ENCODE measurements at places on chromosomes 3 and 15. TPM values are rescaled to one million over a fixed set of nuclear protein-coding genes. Genes with fewer than 3 reads are reported as not detected.

SECISBP2L gene
- 34.8 TPM for total RNA-seq

CCDC39 gene
- not detected for total RNA-seq

SAMD7 gene
- total RNA-seq = not detected

NRROS gene
- 16.2 TPM for total RNA-seq

XIRP1 gene
- not detected for total RNA-seq

TIMP4 gene
- total RNA-seq = not detected

NAALADL2 gene
- total RNA-seq = not detected

- DNase-seq = no peak
Observed at GRCh38 chr15:52326756-52327155, 31.2 kb upstream of the MYO5C start.

GRCh38 chr3:139288266-139288821 lies 55.5 kb upstream of the MRPS22 start:
- no peak for DNase-seq

- peak; percentile 36 for DNase-seq
Observed at GRCh38 chr3:158659454-158660237, 12.8 kb downstream of the LXN start.

DNA sequence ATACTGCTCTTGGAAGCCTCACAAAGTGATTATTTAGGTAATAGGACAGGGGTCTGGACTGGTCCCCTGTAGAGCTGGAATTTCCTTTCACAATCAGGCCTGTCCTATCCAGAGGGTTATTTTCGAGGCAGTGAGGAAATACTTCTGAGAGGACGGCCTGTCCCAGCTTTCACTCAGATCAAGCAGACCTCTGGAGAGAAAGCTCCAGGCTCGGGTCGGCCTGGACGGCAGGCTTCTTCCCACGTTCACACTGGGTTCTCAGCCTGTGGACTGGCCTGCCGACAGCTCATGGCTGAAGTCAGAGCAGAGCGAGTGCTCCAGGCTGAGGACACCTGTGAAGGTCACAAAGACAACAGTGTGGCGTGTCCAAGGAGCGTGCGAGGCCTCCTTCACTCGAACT lies 405.3 kb downstream of the VPS13C start:
- DNase-seq = no peak

GRCh38 chr3:172868582-172869200 lies 118.2 kb downstream of the ECT2 start:
- DNase-seq = no peak

GRCh38 chr3:182973047-182973446 lies 7.3 kb downstream of the DCUN1D1 start:
- DNase-seq = no peak

DNA sequence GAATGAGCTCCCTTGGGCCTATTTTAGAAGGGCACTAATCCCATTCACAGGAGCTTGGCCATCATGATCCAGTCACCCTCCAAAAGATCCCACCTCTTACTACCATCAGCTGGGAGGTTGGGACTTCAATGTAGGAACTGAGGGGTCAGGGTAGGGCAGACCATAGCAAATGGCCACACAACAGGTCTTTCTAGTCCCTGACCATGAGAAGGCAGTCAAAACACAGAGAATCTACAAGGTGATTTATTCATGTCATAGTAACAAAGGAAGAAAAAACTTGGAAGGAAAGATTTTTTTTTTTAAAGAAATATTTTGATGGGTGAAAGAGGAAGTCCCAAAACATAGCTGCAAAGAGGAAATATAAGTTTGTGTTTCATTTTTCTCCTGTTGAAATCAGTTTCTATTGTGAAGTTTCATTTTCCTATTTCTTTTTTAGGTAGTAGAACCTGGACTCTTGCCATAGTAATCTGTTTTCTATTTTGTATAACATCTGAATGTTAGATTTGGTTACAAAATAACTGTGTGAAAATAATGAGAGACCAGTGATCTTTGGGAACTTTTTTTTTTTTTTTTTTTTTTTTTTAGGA lies 23.5 kb upstream of the TNFSF10 start:
- DNase-seq = no peak

GRCh38 chr3:159787178-159787574 lies 201.5 kb upstream of the IL12A start:
- DNase-seq = no peak

- no peak for DNase-seq
Observed at GRCh38 chr3:12907729-12908128, 66.4 kb upstream of the RPL32 start.

DNA sequence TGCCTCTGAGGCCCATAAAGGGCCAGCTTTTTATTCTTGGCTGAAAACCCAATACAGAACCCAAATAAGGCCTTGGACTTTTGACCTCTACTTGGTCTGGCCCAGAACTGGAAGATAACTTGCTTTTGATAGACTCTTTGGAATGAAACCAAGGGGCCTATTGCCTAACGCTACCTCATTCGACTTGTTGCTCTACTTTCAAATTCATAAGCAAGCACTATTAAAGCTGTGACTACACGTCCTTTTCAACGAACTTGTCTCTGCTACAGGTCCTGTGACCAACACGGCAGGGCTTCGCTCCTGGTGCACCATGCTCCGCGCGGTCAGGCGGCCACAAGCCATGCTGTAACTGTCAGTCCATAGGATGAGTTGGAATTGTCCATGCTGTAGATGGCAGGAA lies 385.4 kb downstream of the MFSD1 start:
- no peak for DNase-seq

DNA sequence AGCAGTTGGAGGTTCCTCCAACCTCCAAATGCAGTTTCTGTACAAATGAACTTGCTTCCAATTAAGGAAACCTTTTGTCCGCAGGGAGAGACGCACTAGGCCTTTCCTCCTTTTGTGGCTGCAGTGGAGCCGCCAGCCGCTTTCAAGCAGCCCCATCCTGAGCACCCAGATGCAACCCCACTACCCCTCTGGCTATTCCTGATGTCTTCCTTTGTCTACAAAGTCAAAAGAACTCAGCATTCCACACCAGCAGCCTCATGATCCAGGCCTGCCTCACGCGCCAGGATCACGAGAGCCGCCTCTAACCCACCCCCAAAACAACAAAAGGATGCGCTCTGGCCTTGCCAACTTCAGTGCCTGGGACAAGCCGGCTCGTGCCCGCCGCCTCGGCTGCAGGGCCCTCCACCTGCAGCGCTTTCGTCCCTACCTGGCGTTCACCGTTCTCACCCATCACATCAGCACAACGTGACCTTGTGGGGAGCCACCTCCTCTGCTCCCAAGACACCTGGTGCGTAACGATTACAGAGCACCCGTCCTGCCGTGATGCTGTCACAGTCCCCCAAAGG lies 48.2 kb upstream of the MUC4 start:
- no peak for DNase-seq

- peak; percentile 4 for DNase-seq
Observed at GRCh38 chr3:10528046-10528445, 22.7 kb upstream of the ATP2B2 start.

DNA sequence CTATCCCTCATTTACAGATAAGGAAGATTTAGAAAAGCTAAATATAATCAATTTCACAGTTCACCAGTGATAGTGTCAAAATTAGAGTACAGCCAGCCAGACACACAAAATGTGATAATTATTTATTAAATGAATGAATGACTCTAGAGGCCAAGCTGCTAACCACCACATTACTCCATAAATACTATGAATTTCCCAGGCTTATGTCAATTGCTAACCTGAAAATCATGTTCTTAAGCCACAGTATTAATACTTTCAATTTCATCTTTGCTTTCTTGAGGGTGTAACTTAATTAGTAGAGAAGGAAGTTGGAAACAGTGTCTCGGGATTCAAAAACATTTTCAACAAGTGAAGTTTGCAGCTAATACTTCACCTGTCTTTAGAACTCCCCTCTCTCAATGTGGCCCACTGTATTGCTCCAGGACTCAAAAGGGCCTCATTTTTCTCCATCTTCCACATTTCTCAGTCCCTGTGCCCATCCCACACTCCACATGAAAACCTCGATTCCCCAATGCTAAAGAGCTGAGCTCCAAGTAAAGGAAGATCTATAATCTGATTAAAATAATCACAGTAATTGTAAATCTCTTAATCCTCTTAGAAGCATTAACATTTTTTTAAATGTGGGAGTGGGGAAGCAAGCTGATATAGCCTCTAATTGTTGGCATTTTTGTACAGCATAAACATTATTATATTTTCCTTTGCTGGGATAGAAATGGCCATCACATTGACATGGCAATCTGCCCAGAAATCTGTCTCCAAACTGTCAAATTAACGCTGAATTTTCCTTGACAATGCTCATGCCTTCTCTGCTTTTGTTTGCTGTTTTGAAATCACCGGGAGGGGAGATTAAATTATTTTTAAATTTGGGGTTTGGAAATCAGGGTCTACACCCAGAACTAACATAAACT lies 765.1 kb downstream of the ROBO1 start:
- no peak for DNase-seq

- DNase-seq = no peak
Observed at GRCh38 chr3:176351408-176351807, 845.9 kb downstream of the TBL1XR1 start.

GRCh38 chr15:92366381-92366780 lies 27.3 kb upstream of the ST8SIA2 start:
- no peak for DNase-seq

GRCh38 chr15:69410248-69410874 lies 3.8 kb upstream of the KIF23 start:
- DNase-seq = no peak

- DNase-seq = no peak
Observed at GRCh38 chr3:15283702-15284101, 48.7 kb downstream of the SH3BP5 start.

GRCh38 chr3:177729956-177730681 lies 532.8 kb upstream of the TBL1XR1 start:
- DNase-seq = no peak

DNA sequence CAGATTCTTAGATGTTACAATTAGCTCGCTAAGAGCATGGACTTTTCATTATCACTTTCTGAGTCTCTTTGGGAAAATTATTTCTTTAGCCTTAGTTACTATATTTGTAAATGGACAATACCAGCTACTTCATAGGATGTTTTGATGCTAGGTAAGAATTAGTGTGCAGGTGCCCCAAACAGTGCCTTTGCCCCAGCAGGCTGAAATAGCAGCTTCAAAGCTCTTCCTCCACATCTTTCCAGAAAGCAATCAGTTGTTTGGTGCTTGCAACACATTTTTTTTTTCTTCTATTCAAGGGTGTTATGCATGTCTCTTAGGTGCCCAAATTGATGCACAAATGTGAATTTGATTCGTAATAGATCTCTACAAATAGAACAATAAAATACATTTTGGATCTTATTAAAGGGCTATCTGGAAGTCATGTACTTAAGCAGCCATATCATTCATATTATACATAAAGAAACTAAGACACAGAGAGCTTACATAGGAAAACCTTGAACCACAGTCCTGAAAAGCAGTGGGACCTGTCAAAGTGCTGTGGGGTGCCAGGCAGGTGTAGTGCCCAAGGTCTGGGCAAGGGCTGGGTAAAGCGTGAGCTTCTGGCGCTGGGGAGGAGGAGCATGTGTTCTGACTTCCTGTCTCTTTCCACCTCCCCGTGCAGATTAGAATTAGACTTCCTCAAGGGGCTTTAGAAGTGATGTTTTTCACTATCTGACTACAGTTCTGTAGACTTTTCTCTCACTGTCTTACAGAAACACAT lies 62.9 kb downstream of the FNDC3B start:
- peak; percentile 47 for DNase-seq

- no peak for DNase-seq
Observed at GRCh38 chr15:22942306-22942855, 37.8 kb downstream of the CYFIP1 start.

- DNase-seq = peak; percentile 66
Observed at GRCh38 chr15:40743921-40744814, 10.9 kb downstream of the RMDN3 start.

All from activated naive CD8-positive, alpha-beta T cell treated with anti-CD3 and anti-CD28 coated beads, Interleukin-2, amount 10 ng/mL, durations not matched to agents 7 days and 5 days (primary cell).